ENCODE measurements at places on chromosomes 5 and 9.
A peak's percentile ranks its signal among the peaks of the same experiment; 100 is the strongest.

GRCh38 chr5:89998519-89999305 is 410.8 kb downstream of the CETN3 start:
- no peak for DNase-seq

DNA sequence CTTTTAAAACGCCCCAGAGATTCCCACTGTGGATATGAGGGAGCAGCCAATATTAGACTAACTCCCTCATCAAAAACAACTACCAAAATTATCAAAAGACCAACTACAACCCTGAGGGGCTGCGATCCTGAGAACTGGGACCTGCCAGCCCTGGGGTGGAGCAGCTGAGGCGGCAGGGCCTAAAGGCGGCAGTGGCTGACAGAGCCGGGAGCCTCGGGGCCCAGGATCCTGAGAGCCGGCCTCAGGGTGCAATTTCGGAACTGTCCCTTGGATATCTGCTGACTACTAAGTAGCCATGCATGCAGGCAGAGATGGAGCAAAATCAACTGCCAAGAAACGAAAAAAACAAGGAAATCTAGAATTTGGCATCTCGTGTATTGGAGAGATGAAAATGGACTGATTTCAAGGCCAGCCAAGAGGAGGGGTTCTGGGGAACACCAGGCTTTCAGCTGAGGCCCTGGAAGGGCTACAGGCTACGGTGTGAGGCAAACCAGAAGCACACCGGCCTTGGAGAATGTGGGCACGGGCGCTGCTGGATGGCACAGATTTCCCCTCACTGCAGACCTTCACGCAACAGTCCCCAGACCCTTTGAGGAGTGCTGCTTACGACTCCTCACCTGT is 63.6 kb upstream of the UBAC1 start:
- peak; percentile 41 for DNase-seq

- DNase-seq, result no peak
These were observed 195.8 kb downstream of the ERCC6L2 start for GRCh38 chr9:96071076-96071814.

- DNase-seq, result no peak
These were observed 85.9 kb upstream of the IL17B start for GRCh38 chr5:149464796-149465489.

- DNase-seq, result peak; percentile 59
These were observed 72.3 kb upstream of the NIPAL4 start for GRCh38 chr5:157387683-157388093.

GRCh38 chr9:4997631-4998030 is 12.6 kb downstream of the JAK2 start:
- DNase-seq, result no peak

GRCh38 chr5:92237896-92238295 is 854.8 kb upstream of the ARRDC3 start:
- DNase-seq, result no peak

GRCh38 chr9:128902351-128903078 is 18.3 kb upstream of the PHYHD1 start:
- DNase-seq, result no peak

- no peak for DNase-seq
These were observed 88.8 kb downstream of the ANXA2R start for GRCh38 chr5:42951293-42951840.

DNA sequence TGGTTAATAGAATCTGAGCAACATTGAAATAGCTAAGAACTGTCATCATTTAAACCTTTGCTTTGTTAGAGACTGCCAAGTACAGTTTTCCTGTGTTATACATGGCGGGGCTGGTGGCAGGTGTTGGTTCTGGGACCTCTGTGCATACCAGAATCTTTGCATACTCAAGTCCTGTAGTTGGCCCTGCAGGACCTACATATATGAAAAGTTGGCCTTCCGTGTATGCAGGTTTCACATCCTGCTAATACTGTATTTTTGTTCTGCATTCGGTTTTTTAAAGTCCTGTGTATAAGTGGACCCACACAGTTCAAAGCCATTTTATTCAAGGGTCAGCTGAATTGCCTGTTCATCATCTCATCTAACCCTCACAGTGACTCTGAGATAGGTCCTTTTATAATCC is 36.4 kb downstream of the LARP1 start:
- DNase-seq, result no peak

GRCh38 chr5:151683986-151684588 is 2.6 kb downstream of the SPARC start:
- DNase-seq, result no peak

- no peak for DNase-seq
These were observed 109.7 kb downstream of the MSX2 start for GRCh38 chr5:174834081-174834480.

GRCh38 chr5:158039911-158040347 is 181.0 kb upstream of the CLINT1 start:
- DNase-seq, result no peak

DNA sequence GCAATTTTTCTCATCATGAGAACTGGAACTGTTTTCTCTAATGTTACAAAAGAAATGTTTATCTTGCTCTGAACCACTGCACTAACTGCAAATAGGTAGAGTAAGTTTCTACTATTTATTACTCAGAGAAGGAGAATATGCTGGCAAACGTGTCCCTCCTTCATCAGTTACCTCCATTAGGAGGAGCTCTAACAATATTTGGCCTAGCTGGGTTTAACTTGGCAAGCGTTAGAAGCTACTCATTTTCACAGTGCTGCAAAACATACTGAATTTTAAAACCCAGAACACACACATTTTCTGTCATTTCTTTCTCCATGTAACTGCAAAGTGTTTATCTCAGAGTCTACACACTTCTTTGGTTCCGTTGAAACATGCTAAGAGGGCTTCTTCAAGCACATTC is 101.0 kb upstream of the GABRG2 start:
- DNase-seq, result peak; percentile 5

DNA sequence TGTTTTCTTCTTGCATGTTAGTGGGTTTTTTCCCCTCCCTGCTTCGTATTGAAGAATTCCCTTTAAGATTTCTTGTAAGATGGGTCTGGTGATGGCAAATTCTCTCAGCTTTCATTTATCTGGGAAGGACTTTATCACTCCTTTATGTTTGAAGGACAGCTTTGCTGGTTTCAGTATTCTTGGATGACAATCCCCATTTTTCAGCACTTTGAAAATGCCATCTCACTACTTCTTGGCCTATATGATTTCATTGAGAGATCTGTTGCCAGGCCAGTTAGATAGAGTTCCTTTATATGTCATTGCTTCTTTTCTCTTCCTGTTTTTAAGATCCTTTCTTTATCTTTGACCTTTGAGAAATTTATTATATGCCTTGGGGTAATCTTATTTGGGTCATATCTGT is 106.3 kb downstream of the KDM4C start:
- DNase-seq, result no peak

- DNase-seq, result peak; percentile 74
These were observed at the start of gene NKD2 for GRCh38 chr5:1008451-1009358. Gene NKD2, plus strand, starts transcription at chr5:1008802. Its CDS starts 256 bp downstream, at chr5:1009058.

DNA sequence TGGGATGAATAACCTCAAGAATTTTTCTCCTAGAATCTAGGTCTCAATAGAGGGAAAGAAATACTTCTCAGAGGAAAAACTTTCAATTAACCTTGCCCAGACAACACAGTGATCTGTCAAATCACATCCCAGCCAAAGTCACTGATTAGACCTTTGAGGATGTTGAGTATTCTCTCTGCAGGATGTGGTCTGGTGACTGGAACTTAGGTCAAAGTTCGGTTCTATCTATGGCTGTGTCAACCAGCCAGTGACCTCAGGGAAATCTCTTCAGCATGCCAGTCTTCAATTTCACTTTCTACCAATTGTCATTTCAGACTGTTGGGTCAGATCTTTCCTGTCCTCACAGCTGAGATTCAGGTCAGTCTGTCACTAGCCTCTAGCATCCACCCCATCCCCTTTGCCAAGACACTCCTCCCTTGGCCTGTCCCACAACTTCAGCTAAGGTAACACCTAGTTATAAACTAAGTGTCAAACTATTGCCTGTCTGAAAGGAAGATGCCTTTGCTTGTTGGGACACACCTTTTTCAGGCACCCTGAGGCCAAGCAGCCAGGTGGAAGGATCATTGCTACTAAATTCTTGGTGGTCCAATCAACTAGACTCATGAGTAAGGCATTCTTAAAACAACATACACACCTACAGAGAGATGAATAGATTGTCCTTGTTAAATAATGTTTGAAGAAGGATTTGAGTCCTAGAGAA is 156.3 kb upstream of the FST start:
- DNase-seq, result no peak

DNA sequence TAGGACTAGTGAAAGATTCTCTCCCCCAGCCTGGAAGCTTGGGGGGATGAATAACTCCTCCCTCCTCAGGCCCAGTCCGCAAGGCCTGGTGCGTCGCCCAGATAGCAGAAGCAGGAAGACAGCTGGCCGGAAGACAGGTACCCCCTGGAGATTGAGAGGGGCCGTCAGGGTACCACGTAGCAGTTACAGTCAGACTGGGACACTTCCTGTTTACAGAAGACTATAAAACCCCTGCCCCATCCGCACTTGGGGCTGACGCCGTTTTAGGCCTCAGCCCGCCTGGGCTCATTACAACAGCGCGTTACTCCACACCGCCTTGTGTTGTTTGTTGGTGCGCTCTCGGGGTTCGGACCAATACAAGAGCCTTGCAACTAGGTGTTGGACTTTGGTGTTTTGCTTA is 15.4 kb downstream of the SEMA6A start:
- DNase-seq, result no peak

DNA sequence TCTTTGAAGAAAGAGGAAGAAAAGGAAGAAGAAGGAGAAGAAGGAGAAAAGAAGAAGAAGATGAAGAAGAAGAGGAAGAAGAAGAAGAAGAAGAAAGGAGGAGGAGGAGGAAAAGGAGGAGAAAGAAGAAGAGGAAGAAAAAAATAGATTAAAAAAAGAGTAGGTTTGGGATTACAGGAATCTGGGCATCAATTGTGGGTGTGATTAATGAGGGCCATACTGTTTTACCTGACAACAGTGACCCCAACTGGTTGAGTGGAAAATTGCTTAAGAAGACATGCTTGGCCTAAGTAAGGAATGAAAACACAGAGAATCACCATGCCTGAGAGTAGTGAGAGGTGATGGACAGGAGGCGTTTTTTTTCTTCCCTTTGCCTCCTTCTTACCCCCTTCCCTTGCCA is 114.6 kb downstream of the FAM170A start:
- DNase-seq, result no peak

- DNase-seq, result no peak
These were observed 18.3 kb upstream of the F2R start for GRCh38 chr5:76697670-76698069.

- no peak for DNase-seq
These were observed 1.5 kb upstream of the MOB3B start for GRCh38 chr9:27530915-27531755.

- DNase-seq, result no peak
These were observed 4.5 kb downstream of the BRD9 start for GRCh38 chr5:887947-888637.

GRCh38 chr5:56862909-56863308 is 46.5 kb upstream of the SETD9 start:
- DNase-seq, result no peak

- DNase-seq, result no peak
These were observed 70.8 kb upstream of the PRRC1 start for GRCh38 chr5:127446626-127447025.

GRCh38 chr5:59367791-59368394 is 525.6 kb downstream of the PDE4D start:
- peak; percentile 22 for DNase-seq

- DNase-seq, result no peak
These were observed 10.4 kb upstream of the FAM120A start for GRCh38 chr9:93440896-93441580.

GRCh38 chr5:90446961-90447360 is 27.6 kb downstream of the MBLAC2 start:
- no peak for DNase-seq

GRCh38 chr9:124482431-124483031 is 24.7 kb downstream of the NR5A1 start:
- DNase-seq, result no peak

DNA sequence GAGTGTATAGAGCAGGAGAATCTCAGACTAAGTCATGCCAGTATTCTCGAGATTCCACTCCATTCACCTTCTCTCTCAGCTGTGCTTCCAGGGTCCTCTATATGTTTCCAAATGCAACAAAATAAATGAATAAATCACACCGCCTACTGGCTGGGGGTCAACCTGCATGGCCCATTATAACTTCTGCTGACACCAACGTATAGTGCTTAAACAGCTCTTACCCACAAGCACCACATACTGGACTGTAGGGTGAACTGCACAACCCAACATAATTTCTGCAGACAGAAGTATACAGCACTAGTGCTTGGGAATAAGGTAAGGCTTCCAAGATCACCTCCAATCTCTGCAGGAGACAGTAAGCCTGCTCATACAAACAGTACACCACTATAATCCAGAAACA is 33.1 kb upstream of the HTR4 start:
- no peak for DNase-seq

- no peak for DNase-seq
These were observed 131.2 kb upstream of the LPCAT1 start for GRCh38 chr5:1654786-1655495.

DNA sequence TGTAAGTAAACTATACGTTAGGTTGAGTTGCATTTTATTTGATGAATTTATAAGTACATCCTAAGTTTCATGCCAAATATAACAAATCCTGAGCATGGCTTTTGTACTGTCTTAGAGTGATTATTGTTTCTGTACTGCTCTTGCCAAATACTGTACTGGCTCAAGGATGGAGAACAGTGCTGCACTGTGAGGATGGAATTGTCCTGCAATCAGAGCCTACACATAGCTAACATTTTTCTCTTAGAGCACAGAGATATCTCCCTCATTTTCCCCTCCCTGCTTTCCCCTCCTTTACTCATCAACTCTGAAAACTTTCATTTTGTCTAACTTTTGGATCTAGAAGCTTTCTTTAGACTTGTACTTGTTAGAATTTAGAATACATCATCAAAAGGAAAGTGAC is 28.3 kb downstream of the LRRC70 start:
- no peak for DNase-seq

DNA sequence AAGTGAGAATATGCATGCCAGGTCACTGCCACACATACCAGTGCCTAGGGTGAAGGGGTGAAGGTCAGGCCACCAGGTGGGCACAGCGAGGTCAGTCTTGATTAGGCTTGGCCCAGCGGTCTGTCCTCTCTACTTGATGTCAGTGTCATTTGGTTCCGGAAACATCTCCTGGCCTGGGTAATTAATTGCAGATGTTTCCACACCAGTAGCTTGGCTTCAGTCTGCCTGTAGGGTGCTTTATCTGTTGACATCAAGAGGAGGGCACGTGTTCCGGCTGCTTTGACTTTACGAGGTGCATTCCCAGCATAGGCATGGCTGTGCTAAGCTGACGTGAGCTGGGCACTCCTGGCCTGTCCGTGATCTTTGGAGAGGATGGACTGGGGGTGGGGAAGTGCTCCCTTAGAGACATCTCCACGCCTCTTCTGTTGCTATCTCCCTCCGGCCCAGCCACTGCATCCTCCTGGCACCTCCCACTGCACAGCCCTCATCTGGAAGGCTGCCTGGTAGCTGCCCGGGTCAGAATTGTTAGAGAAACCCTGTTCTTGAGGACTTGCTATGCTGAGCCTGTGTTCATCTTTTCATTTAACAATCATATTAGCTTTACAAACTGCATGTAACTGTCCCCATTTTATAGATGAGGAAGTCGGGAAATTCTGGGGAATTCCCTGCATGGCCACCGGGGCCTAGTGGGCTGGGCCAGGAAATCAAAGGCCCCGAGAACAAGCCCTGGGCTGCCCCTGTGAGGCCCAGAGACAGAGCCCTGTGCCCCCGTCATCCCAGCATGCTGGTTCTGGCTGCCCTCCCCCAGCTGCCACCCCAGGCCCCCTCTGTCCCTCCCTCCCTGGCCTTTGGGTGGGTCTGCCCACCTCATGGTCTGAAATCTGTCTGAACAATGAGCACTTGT is 29.1 kb downstream of the JADE2 start:
- DNase-seq, result no peak

GRCh38 chr9:2691212-2691611 is 26.1 kb upstream of the KCNV2 start:
- no peak for DNase-seq

GRCh38 chr5:171342362-171343111 is 33.5 kb downstream of the TLX3 start:
- DNase-seq, result peak; percentile 44

Data from frontal cortex (tissue), 4 donors.